ENCODE measurements at places on chromosomes 2 and 18. TPM values are rescaled to one million over a fixed set of nuclear protein-coding genes. Genes with fewer than 3 reads are reported as not detected.

DNA sequence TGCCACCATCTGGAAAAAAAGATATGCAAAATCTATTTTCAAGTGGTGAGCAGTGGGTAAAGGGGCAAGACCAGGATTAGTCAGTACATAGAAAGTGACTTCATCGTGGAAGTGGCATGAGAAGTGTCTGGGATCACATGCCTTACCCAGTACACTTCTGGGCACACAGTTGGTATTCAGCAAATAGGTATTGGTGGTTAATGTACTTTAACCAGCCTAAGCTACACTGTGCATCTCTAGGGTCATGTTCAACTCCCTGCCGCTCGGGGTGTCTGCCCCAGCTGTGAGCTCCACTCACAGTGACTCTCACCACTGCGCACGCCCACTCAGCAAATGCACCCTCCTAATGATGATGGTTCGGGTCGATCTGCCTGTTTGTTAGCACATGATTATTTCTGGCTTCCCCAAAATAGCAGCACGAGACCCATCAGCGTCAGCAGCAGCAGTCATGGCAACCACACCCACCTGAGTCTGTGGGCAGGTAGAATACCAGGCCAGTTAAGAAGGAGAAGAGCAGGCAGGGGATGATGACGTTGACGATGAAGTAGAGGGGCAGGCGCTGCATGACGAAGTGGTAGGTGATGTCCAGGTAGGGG lies 11.1 kb downstream of the CHRNA1 start:
- no peak for DNase-seq

BCL2L11 gene
- 20.6 TPM for total RNA-seq

- no peak for DNase-seq
Measured at GRCh38 chr18:42184685-42185477, 229.8 kb downstream of the PIK3C3 start.

DNA sequence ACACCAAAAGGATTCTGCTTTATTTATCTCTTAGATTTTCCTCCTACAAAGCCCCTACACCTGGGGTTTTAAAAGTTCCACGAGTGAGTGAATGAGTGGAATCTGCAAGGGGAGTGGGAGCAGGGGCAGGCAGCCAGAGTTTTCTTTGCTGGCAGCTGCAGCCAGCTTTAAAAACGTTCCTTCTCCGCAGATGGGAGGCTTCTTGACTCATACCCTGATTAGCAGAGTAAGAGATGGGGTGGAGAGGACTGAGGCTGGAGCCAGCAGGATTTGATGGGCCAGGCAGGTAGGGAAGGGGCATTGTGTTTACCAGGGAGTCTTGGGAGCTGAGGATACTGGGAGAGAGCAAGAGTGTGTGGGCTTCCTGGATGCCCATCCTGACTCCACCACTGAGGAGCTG lies 99.6 kb upstream of the TNP1 start:
- no peak for DNase-seq

DNA sequence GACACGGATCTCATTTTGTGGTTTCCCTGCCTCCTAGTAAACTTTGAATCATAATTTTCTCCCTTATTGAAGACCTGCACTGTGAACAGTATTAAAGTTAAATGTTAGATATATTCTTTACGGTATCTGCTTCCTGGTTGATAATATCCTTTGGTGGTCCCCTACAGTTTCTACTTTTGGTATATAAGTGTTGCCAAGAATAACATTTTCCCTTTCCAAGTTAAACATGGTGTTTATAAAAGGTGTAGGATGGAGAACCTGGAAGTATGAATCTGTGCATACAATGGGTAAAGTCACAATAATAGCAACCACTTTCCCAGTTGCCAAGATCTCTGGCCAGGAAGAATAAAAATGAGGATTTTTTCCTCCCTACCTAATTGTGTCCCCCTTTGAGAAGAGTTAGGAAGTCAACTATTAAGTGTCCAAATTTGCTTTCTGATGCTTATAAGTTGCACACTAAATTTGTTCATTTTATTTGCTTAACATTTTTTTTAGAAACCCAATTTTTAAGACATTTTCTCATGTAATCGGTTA lies 201.0 kb upstream of the STK17B start:
- DNase-seq: no peak

DNA sequence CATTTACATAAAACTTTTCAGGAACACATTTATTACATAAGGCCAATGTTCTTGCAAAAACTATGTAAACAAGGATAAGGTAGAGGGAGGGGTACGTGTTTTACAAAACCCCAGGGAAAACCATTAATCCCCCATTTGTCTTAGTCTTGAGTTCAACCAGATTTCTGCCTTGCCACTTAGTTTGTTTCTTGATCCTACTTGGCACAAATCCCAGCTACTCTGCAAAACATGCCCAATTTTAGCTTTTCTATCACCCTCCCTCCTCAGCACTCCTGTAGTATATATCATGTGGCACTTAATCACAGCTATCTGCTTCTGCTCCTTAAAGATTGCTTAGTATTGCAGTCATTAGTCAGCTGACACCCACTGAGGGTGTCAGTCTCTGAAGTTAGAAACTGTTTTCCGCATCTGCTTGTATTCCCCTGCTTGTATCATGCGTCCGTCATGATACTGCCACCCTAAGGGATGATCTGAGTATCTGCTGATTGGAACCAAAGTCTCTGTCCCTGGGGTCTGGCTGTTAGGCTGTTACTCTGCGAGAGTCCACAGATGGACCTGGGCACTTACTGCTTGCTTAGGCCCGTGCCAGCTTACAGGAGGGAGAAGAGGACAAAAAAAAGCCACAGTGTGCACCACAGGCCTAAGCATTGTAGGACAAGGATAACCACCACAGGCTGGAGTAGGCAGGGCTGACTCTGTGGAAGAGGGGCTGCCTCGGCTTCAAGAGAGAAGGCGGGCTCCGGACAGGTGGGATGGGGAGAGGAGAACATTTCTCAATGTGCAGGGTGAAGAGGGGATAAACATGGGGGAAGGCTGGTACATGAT lies 82.2 kb downstream of the EPAS1 start:
- DNase-seq: peak; percentile 10

KCNE4 gene
- total RNA-seq: 38.4 TPM

DNA sequence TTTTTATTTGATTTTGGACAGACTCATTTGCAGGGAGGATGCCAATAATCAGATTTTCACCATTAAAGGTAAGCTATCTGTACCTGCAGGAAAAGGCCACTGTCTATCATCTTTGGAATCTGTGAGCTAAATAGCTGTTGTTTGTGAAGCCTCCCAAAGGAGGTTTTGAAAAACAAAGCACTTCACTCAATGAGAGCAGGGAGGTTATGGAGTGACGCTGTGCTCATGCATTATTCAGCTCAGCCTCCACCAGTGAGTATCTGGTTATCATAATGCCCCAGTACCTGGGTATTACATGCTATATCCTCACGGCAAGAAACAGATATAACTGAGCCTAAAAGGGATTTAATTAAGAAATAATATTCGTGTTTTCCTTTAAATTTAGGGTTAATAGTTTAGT lies 189.6 kb upstream of the PIK3C3 start:
- no peak for DNase-seq

DNA sequence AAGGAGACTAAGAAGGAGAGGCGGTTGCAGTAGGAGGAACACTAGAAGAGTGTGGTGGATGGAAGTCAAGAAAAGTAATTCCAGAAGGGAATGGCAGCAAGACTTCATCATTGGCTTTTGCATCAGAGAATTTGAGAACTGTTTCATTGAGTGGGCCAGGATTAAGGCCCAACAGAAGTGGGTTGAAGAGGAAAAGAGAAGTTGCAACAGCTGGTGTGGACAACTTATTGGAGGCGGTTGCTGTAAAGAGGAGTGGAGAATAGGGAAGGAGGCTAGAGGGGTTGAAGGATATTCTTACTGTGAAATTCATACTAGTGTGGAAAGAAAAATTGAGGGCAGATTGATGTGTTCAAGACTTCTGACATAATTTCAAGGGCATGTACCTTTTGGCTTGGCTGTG lies 168.7 kb upstream of the FN1 start:
- DNase-seq: no peak

MYCN gene
- 4.1 TPM for total RNA-seq

DNA sequence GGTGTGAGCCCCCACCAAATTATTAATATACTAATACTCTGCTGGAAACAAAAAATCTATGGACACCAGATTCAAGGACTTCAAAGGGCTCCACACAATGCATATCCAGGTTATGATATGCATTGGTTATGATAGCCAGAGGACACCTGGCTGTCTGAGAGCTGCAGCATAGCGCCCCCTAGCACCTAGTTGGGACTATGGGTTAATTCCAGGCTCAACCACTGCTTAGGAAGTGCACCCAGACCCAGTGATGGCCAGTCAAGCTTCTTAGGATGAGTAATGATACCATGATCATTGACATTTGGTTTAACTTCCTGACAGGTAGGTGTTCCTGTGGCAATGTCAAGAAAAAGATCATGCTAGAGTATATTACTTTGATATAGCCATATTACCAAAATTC lies 3.8 kb upstream of the FRZB start:
- no peak for DNase-seq

ABCB11 gene
- 0.29 TPM for total RNA-seq

C18orf54 gene
- 17.1 TPM for total RNA-seq

DNA sequence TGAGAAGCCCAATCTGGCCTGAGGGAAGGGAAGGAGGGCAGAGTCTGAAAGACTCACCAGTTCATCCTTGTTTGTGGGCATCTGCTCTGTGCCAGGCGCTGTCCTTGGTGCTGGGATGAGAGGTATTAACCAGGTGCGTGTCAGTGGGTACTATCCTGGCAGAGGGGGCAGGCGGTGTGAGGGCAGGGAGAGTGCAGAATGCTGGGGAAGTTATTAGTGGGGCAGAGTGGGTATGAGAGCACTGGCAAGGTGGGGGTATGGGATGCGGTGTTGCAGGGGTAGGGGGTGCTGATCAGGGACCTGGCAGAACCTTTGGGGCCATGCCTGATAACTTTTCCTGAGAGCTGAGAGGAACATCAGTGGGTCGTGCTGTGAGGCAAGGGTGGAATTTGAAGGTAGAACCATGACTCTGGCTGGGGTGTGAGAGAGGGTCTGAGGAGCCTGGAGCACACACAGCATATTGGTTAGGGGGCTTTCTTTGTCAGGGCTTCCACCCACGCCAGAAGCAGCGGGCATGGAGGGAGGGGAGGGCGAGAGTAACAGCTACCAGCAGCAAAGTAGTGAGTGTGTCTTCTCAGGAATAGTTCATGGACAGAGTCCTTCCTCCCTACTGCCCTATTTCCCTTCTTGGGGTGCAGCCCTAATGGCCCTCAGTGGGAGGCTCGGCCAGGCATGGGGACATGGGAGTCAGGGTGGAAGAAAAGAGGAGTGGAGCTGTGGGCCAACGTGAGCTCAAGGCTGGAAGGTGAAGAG lies 290.7 kb downstream of the CYP26B1 start:
- DNase-seq: no peak

DNA sequence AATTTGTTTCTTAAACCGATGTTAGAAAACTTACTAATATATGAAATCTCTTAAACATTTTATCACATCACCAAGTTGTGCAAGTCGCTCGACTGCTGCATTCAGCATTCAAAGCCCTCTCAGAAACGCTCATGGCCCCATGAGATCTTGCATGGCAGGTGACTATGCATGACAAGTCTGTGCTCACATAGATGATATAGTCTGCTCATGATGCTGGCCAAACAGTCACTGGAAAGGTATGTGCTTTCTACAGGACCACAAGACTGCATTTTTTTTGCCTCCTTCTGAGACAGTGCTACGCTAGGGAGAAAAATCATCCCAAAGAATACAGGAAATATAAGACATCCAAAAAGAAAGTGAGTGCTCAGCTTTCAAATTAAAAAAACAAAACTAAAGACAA lies 98.3 kb upstream of the ZBTB14 start:
- DNase-seq: no peak

GRCh38 chr2:174020026-174020425 lies 54.9 kb upstream of the SP3 start:
- no peak for DNase-seq

RBM43 gene
- total RNA-seq: 13.0 TPM

DNA sequence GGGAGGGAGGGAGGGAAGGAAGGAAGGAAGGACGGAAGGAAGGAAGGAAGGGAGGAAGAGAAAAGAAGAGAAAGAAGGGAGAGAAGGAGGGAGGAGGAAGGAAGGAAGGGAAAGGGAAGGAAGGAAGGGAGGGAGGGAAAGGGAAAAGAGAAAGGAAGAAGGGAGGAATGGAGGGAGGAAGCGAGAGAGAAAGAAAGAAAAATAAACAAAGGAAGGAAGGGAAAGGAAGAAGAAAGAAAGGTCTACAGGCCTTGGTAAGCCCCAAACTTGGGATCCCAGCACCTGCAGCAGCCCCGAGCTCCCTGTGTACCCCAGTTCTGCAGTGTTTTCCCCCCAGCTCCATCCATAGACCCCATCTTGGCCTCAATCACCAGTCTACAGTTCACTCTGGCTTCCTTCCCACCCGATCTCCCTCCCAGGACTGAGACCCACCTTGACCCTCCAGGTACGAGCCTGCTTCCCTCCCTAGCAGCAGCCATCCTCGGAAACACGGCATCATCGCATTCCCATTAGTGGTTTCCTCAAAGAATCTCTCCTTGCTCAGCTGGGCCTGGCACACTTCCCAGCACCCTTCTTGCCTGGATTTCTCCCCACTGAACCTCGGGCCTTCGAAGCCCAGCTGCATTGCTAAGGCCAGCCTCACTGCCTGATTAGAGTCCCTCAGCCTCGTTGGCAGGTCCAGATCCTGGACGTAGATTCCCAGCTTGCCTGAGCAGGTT lies 46.1 kb upstream of the SH3BP4 start:
- DNase-seq: no peak

GRCh38 chr2:11326677-11327211 lies 17.7 kb downstream of the ROCK2 start:
- DNase-seq: no peak

- no peak for DNase-seq
Measured at GRCh38 chr2:112712903-112713584, 7.8 kb upstream of the NT5DC4 start.

VWC2L gene
- not detected for total RNA-seq

DNA sequence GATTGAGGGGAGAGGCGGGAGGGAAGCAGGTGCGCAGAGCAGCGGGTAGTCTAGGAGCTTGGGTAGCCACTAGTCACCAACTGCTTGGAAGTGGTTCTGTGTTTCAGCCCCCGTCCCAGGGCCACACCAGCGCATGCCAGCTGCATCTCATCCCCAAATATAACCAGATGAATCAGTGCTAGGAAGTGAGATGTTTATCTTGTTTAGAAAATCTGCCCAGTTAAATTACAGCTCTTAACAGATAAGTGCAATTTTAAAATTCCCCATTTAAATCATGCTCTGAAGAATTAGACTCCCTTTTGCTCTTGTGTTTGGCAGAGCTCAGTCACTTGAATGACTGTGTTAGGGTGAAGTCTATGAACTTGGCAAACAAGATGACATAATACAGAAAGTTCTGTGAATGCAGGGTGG lies 193.8 kb downstream of the SEPTIN10 start:
- no peak for DNase-seq

CRACDL gene
- 14.6 TPM for total RNA-seq

- DNase-seq: no peak
Measured at GRCh38 chr2:142178604-142179003, 47.8 kb upstream of the LRP1B start.

DNA sequence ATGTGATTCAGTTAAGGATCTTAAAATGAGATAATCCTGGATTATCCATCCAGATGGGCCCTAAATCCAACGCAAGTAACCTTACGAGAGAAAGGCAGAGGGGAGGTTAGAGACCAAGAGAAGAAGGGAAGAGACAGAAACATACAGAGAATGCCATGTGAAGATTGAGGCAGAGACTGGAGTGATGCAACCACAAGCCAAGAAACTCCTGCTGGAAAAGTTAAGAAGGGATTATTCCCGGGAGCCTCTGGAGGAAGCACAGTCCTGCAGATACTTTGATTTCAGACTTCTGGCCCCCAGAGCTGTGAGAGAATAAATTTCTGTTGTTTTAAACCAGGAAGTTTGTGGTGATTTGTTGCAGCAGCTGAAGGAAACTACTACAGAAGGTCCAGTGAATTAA lies 992.7 kb downstream of the BCL11A start:
- no peak for DNase-seq

Data from uterus (tissue), 4 donors.